Cardiac muscle cell (in vitro differentiated cells and primary cell): ENCODE measurements at places on chromosomes 12 and 14.

DNA sequence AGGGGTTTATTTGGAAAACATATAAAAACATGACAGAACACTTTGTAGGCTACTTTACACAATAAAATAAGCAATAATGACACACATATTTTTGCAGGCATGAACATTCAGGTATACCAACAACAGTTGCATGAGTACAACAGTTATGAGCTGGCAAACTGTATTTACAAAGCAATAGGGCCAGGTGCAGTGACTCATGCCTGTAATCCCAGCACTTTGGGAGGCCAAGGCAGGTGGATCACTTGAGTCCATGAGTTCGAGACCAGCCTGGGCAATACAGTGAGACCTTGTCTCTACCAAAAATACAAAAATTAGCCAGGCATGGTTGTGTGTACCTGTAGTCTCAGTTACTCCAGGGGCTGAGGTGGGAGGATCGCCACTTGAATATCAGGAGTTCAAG lies 101.1 kb downstream of the BMP4 start:
- DNase-seq = no peak

GRCh38 chr14:102057480-102058114 lies 29.2 kb downstream of the HSP90AA1 start:
- no peak for DNase-seq

DNA sequence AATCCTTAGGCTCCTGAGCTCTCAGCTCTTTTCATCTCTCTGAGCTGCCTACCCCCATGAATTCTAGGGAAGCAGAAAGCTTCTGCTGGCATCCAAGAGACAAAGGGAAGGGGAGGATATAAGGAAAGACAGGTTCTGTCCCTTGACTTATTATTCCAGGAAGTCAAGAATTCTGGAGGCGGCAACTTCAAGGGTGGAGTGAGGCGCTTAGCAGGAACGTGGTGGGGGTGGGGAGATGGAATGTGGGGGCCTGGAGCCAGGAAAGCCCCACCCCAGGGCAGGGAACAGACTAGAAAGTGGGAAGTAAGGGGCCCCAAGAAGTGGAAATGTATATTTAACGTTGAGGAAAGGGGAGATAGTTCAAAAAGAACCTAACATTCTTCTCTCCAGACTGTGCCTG lies 1.4 kb downstream of the CALCOCO1 start:
- DNase-seq = peak; percentile 19

DNA sequence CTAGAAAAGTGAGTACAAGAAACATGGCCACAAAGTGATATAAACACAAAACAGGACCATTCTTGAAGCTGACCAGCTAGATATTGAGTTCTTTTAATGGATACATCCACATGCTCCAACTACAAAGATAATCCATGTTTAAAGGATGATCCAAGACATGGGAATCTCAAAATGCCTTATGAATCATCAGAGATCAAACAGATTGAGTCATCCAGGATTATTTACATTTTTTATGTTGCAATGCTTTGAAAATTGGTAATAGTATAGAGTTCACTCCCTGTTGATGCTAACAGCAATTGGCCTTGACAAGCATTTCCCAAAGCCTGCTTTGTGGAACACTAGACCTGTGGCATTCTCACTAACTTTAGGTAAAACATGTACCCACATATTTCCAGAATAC lies 293.0 kb upstream of the TBX3 start:
- DNase-seq = no peak

GRCh38 chr12:114500775-114501473 lies 95.0 kb upstream of the TBX5 start:
- no peak for DNase-seq

DNA sequence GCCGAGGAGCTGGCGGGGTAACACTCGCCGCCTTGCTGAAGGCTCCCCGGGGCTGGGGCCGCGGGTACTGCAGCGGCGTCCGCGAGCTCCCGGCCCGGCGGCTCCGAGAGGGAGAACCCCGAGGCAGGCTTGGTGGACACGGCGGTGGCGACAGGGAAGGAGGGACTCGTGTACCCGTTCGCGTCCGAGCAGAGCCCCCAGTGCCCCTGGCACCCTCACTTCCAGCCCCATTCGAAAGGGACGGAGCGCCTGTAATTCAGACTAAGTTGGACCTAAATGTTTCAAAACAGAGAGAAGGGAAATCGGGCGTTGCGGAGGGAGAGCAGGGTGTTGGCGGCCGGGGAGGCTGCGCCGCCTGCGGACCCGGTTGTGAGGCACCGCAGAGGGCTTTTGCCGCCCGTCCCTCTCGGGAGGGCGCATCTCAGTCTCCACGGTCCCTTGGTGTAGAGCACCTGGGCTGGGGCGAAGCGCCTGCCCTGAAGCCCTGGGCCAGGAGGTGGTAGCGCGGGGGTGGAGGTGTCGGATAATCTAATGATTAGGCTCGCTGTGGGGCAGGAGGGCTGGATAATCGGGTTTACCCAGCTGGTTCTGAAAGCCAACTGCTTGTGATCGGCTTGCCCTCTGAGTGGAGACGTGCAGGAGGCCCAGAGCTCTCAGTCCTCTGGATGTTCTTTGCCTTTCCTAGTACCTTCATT lies 771 bp downstream of the DAAM1 start:
- DNase-seq = peak; percentile 58

- no peak for DNase-seq
Observed at GRCh38 chr14:101562659-101563351, 1.5 kb downstream of the DIO3 start.

GRCh38 chr12:54017878-54018467 lies 9.2 kb downstream of the HOXC8 start:
- peak; percentile 34 for DNase-seq

- no peak for DNase-seq
Observed at GRCh38 chr12:119409043-119409442, 74.5 kb downstream of the CCDC60 start.
